ENCODE measurements at places on chromosomes 3 and 15.

GRCh38 chr3:47410417-47410720 lies 29.5 kb downstream of the PTPN23 start:
- no peak for DNase-seq

DNA sequence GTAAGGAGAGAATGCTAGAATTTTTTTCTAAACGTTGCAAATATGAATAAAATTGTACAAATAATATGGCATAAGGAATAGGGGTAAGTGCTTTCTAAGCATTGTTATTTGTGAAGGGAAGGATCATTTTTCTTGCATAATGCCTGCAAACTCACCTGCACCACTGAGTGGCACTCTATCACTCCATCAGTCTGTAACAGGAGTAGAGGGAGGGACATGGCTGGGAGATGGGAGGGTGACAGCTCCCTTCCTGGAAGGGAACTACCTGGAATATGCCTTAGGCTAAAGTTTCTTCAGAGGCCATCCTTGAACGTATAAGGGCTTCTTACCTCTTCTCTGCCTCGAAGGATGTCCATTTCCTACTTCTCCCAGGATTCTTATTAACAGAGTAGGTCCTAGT lies 3.0 kb downstream of the NAALADL2 start:
- no peak for DNase-seq

DNA sequence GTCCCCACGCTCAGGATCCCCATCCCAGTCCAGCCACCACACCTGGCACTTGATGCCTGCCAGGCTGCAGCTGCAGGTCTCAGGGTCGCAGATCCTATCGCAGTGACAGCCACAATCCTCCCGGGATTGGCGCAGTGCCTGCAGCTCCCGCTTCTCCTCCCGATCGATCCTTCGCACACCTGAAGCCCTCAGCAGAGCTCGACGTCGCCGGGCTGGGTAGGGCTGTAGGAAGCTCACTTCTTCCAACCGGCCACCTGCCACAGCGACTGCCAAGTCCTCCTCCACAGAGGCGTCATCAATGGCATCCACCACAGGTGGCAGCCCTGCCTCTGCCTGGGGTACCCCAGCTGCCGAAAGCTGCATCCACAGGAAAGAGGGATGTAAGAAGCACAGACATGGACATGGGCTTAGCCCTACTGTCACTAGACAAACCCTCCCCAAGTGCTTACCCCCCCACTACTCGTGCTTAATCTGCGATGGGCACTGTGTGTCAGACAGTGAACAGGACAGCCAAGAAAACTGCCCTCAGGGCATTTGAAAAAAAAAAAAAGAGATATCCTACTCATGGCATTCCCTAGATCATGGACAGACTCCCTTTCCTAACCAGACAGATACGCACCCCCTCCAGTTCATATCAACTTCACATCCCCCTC lies 9.2 kb downstream of the CSRNP1 start:
- DNase-seq: no peak

GRCh38 chr15:50219820-50220219 lies 37.8 kb downstream of the SLC27A2 start:
- no peak for DNase-seq

- no peak for DNase-seq
Measured at GRCh38 chr3:4680871-4681300, 187.7 kb downstream of the ITPR1 start.

GRCh38 chr3:43733459-43734384 lies 43.0 kb downstream of the ABHD5 start:
- no peak for DNase-seq

Data from CD4-positive, alpha-beta T cell treated with Interleukin-10 for 1 hour (primary cell).